WTC11 (cell line): ENCODE measurements at places on chromosomes 1 and 21. TPM values are rescaled to one million over a fixed set of nuclear protein-coding genes. Genes with fewer than 3 reads are reported as not detected.

- DNase-seq, result peak; percentile 62
These were observed 9.3 kb downstream of the C1QB start for GRCh38 chr1:22662318-22662717.

DNA sequence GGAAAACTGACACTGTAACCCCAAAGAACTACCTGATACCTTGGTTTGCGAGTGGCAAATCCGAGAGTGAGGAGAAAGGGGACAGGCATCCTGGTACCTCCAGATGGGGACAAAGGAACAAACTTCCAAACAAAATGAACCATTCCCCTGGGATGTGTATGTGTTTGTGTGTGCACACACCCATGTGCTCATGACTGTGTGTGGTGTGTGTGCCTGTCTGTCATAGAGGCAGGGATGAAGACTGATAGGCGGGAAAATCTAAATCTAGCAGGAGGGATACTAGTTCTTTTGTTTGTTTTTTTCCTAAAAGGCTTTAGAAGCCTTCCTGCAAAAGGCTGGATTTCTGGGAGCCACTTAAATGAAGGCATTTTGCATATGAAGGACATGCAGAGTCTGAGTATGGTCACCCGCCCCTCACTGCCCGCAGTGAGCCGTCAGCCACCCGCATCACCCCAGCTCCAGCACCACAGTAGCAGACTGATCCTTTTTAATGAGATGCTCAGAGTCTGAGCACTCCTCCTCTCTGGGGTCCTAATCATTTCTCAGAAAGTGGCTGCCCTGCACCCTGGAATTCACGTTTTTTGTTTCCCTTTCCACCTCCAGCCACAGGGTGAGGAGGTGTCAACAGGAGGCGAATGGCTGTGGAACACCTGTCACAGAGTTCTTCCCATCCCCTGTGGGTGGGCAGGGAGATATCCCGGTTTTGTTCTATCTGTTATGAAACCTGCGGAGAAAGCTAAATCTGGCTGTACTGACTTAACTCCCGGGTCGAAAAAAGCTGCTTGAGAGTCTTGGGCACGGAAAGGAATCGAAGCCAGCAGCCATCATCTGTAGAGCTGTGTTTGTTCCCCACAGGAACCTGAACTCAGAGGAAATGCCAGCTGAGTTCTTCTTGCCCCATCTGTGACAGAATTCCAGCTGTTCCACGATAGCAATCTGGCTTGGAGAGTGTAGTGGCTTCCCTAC lies 34.9 kb downstream of the UTP25 start:
- DNase-seq, result peak; percentile 33

Gene NBPF10
- 0.63 to 0.80 TPM (median 0.64 TPM) in 3 replicates for total RNA-seq

DNA sequence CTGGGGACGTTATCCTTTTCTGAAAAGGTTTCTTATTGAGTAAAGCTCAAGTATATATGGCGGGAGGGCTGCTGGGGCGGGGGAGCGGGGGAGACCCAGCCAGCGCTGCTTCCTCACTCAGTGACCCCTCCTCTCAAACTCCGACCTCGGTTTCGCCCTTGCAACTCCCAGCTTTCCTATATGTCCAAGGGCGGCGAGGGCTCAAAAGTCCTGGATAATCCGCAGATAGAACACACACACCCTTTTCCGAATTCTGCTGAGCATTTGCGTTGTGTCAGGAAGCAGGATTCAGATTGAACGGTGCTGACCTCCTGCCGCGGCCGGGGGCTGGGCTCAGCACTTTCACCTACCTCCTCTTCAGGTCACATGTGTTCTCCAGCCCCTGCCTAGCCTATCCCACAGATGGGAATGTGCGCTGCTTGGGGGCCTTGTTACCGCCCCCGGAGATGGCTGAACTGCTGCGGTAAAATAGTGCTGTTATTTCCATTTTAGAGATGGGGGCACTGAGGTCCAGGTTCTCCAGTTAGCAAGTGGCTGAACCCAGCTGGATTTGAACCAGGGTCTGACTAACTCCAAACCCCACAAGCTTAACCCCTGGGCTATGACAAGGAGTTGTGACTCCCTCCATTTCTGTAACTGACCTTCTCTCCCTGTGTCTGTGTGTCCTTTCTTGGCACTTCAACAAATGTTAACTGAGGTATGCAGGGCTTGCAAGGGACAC lies 795 bp upstream of the AHDC1 start:
- DNase-seq, result no peak
